ENCODE measurements at places on chromosomes 6 and 20.

GRCh38 chr6:149545258-149545753 is 537 bp downstream of the PPIL4 start:
- no peak for DNase-seq

GRCh38 chr20:43285170-43285569 is 95.5 kb upstream of the PTPRT start:
- DNase-seq, result no peak

DNA sequence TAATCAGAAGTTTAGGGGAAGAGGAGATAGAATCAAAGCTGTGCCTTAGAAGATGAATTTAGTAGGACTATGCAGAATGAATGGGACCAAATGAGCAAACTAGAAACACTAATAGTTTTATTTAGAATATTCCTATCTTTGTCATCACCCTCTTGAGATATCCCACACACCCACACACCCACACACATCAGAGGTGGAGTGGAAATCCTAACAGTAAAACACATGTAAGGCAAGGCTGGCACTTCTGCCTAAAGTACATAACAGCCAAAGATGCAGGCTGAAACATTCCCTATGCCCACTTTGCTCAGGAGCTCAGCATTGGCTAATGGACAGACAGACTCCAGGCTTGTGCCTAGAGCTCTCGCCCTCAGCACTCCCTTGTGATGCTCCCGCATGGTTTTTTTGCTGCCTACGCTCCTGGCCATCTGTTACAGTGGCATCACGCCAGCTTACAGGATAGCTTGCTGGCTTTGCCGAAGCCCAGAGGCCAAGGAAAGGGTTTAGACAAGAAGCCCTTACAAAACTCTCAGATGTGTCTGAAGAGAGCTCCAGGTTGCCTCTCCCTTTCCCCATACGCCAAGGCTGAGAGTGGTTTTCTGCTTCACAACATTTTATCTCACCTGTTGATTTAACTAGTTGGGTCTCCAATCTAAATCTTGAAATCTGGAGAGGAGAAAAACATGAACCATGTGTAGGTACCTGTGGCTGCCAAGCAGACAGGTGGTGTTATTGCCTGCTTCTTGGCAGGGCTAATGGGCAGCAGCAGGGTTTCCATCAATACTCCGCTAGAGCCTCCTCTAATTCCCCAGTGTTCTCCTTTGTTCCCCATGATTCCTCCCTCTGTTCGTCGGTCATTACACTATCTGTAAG is 282.6 kb upstream of the ID4 start:
- no peak for DNase-seq

DNA sequence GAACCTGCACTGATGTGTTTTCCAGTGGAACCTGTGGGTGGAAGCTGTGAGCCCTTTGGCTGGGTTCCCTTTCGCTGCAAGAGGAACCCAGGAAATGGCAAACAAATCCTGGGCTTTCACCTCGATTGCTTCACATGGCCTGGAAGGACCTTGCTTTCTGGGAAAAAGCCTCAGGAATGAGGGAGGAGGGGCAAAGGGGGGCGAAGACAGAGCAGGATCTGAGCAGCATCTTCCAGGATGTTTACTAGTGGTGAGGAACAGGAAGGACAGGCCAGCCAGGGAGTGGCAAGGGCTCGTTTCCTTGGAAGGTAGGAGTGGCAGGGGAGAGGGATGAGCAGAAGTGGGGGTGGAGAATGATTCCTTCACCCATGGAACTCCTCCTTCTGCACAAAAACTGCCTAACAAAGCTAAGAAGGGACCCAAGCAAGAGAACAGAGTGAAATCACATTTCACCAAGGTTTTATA is 5.9 kb downstream of the SLC2A10 start:
- no peak for DNase-seq

DNA sequence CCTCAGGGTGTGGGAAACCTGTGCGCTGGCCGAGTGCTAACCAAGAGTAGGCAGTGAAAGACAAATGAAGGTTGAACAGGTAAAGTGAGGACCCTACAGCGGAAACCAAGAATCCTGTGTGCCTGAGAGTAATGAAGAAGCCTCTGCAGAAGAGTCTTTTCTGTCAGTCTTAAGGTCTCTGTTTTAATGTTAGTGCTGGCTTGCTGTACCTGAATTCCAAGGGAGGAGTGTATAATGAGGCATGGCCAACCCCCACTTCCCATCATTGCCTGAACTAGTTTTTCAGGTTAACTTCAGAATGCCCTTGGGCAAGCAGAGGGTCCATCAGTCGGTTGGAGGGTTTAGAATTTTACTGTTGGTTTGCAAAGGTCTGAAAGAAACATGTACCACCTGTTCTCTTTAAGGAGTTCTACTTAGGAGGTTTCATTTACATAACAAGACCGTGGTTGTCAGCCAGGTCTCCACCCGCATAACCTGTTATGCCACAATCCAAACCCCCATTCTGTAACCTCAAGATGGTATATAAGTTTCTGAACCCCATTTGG is 589 bp upstream of the PDCD2 start:
- DNase-seq, result no peak

DNA sequence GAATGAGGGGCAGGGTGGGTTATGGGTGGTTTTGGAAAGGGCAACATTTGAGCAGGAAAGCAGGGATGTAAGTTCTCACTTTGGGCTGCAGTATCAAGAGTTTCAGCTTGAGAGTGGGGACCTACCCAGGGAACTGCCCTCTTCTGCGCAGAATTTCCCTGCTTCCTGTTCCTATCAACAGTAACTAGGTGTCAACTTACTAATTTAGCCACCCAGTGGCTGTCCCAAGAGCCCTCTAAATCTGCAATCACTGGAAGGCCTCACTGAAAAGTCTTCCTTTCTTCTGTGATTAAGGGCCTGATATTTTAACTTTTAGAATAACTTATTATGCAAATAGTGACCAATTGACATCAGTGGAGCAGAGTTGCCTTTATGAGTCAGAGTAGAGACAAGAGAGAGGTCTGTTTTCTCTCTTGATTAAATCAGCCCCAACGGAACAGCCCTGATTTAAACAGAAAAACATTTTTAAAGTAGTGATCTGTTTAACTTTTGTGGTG is 118.2 kb upstream of the RIPOR2 start:
- DNase-seq, result no peak

GRCh38 chr6:113701552-113702254 is 155.4 kb upstream of the MARCKS start:
- DNase-seq, result no peak

DNA sequence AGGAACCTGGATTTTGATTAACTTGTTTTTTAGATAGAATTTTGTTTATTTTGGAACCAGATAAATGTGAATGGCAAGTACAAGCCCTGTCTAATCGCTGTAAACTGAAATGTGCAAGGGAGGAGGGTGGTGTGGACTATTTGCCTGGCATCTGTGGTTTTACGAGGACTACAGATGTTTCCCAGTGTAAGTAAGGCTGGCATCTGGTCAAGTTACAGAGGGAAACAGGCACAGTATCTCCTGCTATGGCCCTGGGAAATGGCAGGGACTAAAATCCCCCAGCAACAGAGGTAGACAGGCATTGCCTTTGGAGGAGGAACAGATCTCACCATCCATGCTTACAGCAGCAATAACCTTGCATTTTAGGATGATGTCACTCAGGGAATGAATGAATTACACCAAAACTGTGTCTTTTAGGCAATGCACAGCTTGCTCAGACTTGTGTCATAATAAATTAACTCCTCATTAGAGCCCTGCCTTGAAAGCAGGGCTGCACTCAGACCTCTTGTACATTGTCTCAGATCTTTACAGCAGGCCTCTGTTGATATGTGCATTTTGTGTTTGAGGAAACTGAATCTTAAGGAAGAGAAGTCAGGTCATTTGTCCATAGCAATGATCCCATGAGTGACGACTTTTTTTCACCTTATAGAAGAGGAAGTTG is 96.2 kb downstream of the TCP11 start:
- no peak for DNase-seq

DNA sequence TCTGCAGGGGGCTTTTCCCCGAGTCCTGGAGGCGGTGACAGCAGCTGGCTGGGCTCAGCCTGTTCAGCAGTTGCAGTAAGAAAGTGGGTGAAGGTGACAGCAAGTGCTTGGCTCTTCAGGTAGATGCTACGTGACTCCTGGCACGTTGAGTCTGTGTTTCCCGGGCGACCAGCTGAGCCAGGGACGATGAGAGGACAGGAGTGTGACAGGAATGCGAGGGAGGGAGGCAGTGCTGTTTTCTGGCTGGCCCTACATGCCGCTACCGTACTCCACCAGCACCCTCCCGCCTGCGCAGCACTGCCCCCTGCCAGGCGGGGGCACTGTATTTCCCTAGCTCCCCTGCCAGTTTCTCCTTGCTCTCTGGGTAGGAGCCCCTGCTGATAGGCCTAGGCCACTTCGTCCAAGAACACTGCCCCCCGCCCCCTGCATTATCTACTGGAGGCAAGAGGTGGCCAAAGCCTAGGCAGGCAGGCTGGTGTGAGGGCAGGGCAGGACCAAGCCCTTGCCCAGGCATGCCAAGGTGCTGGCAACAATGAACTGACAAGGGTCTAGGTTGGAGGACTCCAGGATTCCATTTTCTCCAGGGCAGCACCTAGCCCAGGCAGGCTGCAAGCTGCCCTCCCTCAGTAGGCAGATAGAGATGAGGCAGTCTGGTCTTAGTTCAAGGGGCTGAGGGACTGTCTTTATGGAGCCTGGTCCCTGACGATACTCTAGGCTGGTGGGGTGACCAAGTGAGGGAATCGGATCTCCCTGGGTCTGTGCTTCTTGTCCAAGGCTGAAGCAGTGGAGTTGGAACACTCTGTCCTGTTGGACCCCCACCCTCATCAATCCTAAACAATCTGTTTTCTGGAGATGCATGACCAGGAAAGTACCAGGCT is 19.2 kb downstream of the MRPS18A start:
- no peak for DNase-seq

DNA sequence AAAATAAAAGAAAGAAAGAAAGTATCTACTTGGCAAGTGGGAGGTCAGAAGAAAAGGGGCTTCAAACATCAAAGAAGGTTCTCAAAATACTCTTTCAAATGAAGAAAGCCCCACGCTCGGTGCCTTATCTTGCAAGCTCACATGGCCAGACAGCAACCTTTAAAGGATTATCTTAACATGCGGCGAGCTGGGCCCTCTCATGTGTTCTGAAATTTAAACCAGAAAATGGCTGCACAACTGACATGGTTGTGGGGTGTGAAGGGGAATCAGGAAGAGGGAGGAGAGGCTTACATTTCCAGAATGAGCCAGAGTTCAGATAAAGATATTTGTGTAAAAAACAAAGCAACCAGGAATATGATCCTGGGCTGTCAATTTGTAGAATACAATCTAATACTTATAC is 363.1 kb downstream of the PRKN start:
- DNase-seq, result no peak

DNA sequence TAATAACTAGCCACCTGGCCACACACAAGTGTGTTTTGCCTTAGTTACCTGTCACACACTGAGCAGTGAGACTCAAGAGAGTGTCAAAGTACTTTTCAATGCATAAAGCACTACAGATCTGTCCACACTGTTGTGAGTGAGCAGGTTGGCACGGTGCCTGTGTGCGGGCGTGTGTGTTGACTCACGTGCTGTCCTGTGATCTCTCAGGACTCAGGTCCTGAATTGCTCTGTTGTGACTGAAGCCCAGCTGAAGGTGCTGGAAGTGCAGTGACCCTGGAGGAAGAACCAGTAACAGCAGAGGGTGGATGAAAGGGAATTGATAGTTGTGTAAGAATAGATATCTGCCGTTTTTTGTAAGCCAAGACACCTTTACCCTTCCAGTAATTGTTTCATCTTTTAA is 18.3 kb downstream of the SLC16A10 start:
- no peak for DNase-seq

DNA sequence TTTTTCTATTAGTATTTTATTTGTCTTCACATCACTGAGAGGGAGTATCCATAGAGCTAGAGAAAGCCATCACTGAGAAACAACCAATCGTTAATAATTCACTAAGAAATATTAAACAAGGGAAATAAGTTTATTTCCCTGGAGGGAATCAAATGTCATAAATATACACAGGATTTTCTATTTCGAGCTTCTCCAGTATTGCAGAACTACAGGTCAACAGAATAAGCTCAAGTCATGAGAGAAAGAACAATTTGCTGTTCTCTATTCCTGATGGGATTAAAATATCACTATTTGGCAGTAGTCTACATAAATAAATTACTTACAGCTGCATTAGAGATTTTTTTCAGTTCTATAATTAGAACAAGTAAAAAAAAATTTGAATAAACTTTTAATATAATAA is 2.2 kb upstream of the FAM162B start:
- DNase-seq, result no peak

DNA sequence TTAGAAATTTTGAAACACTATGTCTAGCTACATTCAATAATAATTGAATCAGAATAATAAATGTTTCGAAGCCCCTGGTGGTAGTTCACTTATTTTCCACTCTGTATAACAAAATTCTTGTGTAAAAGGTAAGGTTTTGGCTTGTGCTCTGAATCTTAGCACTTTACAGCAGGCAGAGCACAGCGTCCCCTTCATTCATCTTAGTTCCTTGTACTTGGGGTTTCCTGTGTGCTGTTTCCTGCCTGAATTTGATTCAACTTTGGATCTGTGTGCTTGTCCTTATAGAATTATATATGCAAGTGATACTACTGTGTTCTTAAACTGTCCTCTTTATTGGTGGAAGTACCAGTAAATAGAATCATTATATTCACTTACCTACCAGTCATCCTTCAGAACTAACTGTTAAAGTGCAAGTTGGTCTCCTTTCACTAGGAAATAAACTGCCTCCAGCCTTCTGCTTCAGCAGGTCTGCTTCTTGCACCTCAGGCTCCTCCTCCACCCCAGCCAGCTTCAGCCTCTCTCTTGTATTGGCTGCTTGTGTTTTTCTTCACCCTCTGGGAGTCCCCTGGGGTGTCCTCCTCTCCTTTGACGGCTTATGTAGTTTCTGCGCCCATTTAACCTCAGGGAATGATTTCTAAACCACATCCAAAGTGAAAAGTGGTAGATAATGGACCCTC is 28.8 kb upstream of the TULP4 start:
- DNase-seq, result no peak
